ENCODE measurements at places on chromosomes 7 and 10. TPM values are rescaled to one million over a fixed set of nuclear protein-coding genes. Genes with fewer than 3 reads are reported as not detected.
A peak's percentile ranks its signal among the peaks of the same experiment; 100 is the strongest.

- H3K36me3 ChIP-seq, result no peaks in the 10 kb centered on the region
- H3K27ac ChIP-seq, result peak overlapping the region; percentile 82
- H3K4me3 ChIP-seq, result no peak overlapping the region
- H3K4me1 ChIP-seq, result peaks cover 39% of the 10 kb centered on the region
These were observed 24.6 kb upstream of the AKAP9 start for GRCh38 chr7:91916051-91916440.

- H3K4me3 ChIP-seq, result peak overlapping the region; percentile 42
- peak overlapping the region; percentile 93 for H3K27ac ChIP-seq
- peaks cover 27% of the 10 kb centered on the region for H3K4me1 ChIP-seq
- peak; percentile 97 for DNase-seq
These were observed 64.7 kb downstream of the DIP2C start for GRCh38 chr10:624605-625332.

DNA sequence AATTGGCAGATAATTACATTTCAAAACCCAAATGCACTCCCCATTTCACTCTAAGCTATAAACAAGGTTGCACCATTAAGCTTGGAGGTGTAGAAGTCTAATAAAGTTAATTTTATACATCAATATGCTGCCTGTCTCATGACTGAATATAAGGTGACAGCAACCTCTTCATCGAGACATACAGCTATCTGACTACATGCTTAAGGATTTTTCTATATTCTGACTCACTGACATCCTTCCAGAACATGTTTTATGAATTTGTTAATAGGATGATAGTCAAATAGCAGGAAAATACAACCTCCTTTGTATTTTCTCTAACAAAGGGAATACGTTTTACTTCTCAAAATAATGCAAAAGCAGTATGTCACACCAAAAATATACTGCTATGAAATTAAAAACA is 76.6 kb downstream of the NRBF2 start:
- H3K27me3 ChIP-seq, result no peaks in the 10 kb centered on the region
- no peak overlapping the region for H3K4me3 ChIP-seq
- DNase-seq, result no peak
- peaks cover 48% of the 10 kb centered on the region for H3K36me3 ChIP-seq
- H3K27ac ChIP-seq, result peak overlapping the region; percentile 61
- peaks cover 54% of the 10 kb centered on the region for H3K4me1 ChIP-seq

GRCh38 chr10:62382831-62383230 is 8.7 kb downstream of the ZNF365 start:
- no peak overlapping the region for H3K4me3 ChIP-seq
- H3K27me3 ChIP-seq, result no peaks in the 10 kb centered on the region
- H3K36me3 ChIP-seq, result no peaks in the 10 kb centered on the region
- H3K27ac ChIP-seq, result no peak overlapping the region
- DNase-seq, result no peak
- H3K4me1 ChIP-seq, result peaks cover 42% of the 10 kb centered on the region

DNA sequence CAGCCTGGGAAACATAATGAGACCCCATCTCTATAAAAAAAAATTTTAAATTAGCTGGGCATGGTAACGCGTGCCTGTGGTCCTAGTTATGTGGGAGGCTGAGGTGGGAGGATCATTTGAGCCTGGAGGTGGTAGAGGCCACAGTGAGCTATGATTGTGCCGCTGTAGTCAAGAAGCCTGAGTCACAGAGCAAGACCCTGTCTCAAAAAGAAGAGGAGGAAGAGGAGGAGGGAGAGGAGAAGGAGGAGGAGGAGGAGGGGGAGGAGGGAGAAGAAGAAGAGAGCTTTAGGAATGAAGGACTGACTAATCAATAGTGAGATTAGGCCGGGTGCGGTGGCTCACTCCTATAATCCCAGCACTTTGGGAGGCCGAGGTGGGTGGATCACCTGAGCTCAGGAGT is 111.8 kb upstream of the KMT2E start:
- no peak overlapping the region for H3K4me3 ChIP-seq
- no peak overlapping the region for H3K27ac ChIP-seq
- peaks cover 3% of the 10 kb centered on the region for H3K4me1 ChIP-seq
- peaks cover 13% of the 10 kb centered on the region for H3K27me3 ChIP-seq
- no peak for DNase-seq

DNA sequence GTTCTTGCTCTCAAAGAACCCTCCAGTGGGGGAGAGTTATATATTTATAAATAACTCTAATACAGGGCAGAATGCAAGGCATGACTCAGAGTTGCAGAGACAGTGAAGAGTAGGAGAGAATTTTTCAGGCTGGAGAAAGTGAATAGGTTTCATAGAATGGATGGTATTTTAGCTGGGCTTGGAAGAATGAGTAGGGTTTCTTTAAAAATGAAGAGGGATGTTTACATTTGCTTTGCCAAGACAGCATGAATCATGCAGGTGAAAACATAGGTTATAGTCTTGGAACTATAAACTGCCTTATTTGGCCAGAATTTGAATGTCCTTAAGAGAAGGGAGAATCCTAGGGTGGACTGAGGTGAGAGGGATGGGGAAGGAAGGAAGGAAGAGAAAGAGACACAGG is 124.8 kb downstream of the CPED1 start:
- H3K27me3 ChIP-seq, result no peaks in the 10 kb centered on the region
- peaks cover 4% of the 10 kb centered on the region for H3K4me1 ChIP-seq
- H3K36me3 ChIP-seq, result no peaks in the 10 kb centered on the region
- DNase-seq, result no peak

DNA sequence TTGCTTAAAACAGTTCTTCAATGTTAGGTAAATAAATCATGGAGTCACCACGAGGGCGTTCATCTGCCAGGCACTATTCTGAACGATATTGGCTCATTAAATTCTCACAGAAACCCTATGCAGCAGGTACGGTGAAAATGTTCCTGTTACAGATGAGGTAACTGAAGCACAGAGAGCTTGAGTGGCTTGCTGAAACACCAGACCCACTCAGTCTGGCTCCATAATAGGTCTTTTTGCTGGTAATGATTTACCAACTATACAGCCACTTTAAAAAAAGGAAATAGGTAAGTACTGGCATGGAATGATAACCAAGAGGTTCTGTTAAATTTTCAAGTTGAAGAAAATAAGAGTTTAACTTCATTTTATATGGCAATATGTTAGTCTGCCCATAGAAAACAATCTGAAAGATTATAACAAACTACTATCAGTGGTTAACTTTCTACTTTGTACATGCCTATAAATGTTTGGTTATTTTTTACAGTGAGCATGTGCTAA is 1.3 kb upstream of the TM9SF3 start:
- peak overlapping the region; percentile 94 for H3K4me3 ChIP-seq
- peak overlapping the region; percentile 96 for H3K27ac ChIP-seq
- peaks cover 18% of the 10 kb centered on the region for H3K4me1 ChIP-seq
- no peak for DNase-seq

GRCh38 chr7:80708123-80708522 is 69.7 kb downstream of the CD36 start:
- H3K27me3 ChIP-seq, result no peaks in the 10 kb centered on the region
- H3K27ac ChIP-seq, result no peak overlapping the region
- H3K4me3 ChIP-seq, result no peak overlapping the region
- peaks cover 11% of the 10 kb centered on the region for H3K4me1 ChIP-seq
- H3K36me3 ChIP-seq, result no peaks in the 10 kb centered on the region

DNA sequence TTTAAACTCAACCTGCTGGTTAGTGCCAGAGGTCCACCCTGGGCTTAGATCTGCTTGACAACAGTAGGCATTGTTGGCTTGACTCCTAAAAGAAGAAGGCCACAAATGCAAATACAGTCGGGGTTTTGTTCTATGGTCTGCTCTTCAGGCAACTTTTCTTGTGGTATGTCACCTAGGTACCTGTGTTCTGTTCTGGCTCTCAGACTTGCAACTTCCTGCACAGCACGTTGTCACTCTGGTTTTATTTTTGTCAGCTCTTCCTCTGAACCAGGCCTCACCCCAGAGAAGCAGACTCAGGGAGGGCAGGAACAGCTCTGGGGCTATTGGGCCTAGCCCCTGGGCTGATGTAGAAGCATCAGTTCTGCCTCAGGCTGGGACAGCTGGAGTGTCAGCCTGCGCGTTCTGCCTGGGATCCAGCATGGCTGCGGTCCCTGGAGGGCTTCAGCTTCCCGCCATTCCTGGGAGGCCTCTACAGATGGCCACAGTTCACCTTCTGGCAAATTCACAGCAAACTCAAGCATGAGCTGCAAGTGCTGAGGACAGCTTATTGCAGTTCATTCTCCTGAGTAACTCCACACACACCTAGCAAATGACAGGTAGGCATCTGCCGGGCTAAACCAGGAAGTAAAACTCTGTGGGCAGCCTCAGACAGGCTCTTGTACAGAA is 11.0 kb upstream of the PDCD4 start:
- no peak for DNase-seq
- H3K4me3 ChIP-seq, result no peak overlapping the region
- no peaks in the 10 kb centered on the region for H3K36me3 ChIP-seq
- no peaks in the 10 kb centered on the region for H3K27me3 ChIP-seq
- no peak overlapping the region for H3K27ac ChIP-seq
- H3K4me1 ChIP-seq, result peaks cover 19% of the 10 kb centered on the region

DNA sequence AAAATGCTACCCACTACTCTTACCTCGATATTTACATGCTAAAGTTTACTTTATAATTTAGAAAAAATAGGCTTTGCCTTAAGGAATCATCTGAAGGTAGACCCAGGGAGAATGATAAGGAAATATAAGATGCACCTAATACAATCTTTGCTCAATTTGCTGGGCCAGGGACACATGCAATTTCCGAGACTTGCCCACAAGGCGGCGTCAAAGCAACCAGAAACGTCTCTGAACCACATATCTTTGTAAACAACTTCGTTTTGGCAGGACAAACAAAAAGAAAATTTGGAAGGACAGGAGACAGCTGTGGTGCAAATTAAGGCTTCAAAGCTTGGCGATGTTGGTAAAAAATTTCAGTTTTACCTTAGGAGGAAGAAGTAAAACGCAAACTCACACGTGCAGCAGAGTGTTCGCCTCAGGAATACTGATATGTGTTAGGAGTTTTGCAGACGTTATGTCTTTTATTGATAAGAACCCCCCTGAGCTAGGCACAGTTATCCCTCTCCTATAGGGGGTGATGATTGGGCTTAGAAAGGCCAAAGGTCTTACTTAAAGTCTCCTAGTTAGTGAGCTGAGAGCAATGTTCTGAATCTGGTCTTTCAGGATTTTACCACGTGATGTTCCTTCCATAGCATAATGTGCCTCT is 134.3 kb downstream of the PRKCQ start:
- no peaks in the 10 kb centered on the region for H3K4me1 ChIP-seq
- no peaks in the 10 kb centered on the region for H3K27me3 ChIP-seq
- no peak overlapping the region for H3K4me3 ChIP-seq
- no peaks in the 10 kb centered on the region for H3K36me3 ChIP-seq

- no peak overlapping the region for H3K27ac ChIP-seq
- H3K4me3 ChIP-seq, result no peak overlapping the region
- no peaks in the 10 kb centered on the region for H3K36me3 ChIP-seq
These were observed 47.8 kb downstream of the HERPUD2 start for GRCh38 chr7:35647171-35647574.

DNA sequence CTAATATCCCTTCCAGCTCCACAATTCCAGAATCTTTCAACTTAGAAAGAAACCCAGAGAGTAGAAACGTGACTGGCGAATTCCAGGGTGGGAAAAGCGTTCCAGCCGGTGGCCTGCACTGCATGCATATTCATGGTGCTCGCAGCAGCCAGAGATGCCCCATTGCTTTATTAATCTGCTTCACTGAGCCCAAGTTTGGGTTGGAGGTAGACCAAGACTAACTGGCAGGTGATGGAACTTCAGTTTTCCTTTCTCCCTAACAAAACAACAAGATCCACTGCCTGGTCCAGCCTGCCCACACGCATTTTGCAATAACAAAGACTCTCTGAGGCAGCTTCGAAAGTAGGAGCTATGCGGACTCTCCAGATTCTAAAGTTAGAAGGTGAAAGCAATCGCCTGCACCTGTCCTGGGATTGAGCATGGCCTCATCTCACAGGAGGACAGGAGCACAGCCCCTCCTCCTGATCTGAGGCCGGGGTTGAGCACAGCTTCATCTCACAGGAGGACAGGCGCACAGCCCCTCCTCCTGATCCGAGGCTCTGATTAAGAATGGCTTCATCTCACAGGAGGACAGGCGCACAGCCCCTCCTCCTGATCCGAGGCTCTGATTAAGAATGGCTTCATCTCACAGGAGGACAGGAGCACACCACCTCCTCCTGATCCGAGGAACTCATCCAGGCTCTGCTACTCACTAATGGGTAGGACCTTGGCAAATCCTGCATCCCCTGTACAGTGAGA is 127.8 kb upstream of the LANCL2 start:
- H3K36me3 ChIP-seq, result no peaks in the 10 kb centered on the region
- no peak overlapping the region for H3K4me3 ChIP-seq
- H3K27me3 ChIP-seq, result peaks cover 26% of the 10 kb centered on the region
- no peak for DNase-seq

DNA sequence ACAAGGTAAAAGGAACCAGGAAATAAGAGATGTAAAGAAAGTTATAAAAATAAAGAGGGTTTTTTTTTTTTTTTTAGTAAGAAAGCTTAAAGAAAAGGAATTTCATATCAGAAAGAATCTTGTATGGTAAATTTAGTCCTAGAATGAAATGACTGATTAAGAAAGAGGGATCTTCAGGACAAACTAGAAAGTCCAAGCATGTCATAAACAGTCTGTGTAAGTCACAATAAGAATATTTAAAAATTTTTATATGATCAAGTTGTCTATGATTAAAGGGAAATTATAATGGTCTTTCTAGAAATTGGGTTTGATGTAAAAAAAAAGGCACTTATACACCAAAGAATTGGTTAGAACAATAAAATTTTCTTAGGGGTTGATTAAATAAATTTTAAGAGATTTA is 289.5 kb downstream of the XPNPEP1 start:
- no peak overlapping the region for H3K27ac ChIP-seq
- H3K4me1 ChIP-seq, result no peaks in the 10 kb centered on the region
- H3K4me3 ChIP-seq, result no peak overlapping the region
- H3K36me3 ChIP-seq, result no peaks in the 10 kb centered on the region
- no peak for DNase-seq

DNA sequence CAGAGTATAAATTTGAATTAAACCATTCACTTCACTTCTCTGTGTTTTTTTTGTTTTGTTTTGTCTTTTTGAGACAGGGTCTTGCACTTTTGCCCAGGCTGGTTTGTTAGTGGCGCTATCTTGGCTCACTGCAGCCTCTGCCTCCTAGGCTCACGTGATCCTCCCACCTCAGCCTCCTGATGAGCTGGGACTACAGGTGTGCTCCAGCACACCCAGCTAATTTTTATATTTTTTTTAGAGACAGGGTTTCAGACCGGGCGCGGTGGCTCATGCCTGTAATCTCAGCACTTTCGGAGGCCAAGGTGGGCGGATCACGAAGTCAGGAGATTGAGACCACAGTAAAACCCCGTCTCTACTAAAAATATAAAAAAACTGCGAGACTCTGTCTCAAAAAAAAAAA is 36.9 kb upstream of the STOX1 start:
- DNase-seq, result no peak
- no peaks in the 10 kb centered on the region for H3K27me3 ChIP-seq
- peaks cover 88% of the 10 kb centered on the region for H3K36me3 ChIP-seq
- no peaks in the 10 kb centered on the region for H3K4me1 ChIP-seq
- no peak overlapping the region for H3K4me3 ChIP-seq

EBF3 gene
- 35.4 TPM for total RNA-seq

ZNF25 gene
- 18.6 TPM for total RNA-seq

HBP1 gene
- 166 TPM for total RNA-seq

NACAD gene
- 0.72 TPM for total RNA-seq

VPS37D gene
- 5.9 TPM for total RNA-seq

ZC3HAV1 gene
- 44.5 TPM for total RNA-seq
